ENCODE measurements at places on chromosomes 12 and 14. TPM values are rescaled to one million over a fixed set of nuclear protein-coding genes. Genes with fewer than 3 reads are reported as not detected.

DNA sequence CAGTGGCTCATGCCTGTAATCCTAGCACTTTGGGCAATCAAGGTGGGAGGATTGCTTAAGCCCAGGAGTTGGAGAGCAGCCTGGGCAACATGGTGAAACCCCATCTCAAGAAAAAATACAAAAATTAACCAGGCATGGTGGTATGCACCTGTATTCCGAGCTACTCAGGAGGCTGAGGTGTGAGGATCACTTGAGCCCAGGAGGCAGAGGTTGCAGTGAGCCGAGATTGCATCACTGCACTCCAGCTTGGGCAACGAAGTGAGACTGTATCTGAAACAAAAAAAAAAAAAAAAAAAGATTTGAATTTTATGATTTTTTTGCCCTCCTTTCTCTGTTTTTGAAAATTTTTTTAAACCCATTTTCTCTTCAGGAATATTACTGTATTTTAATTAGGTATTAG, 17.7 kb downstream of the C12orf75 start:
- no peak for DNase-seq

DNA sequence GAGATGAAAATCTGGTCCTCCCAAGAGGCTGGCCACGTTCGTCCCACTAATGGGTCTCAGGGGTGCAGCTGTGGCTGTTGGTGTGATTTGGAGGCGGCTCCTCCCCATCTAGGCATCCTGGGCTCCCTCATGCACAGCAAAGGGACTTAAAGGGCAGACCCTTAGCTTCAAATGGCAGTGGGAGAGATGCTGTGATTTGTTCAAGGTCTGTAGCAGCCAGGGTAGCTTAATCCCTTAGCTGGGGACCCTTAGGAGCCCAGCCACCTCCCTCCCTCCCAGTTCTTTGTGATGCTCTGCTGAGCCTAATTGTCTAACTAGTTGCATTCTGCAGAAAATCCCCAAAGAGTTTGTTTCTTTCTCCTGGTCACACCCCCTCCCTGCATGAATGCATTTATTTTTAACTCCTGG, 18.3 kb downstream of the DYRK4 start:
- DNase-seq, result no peak

Gene KRT83
- polyA plus RNA-seq, result not detected

Gene B3GNT4
- polyA plus RNA-seq, result 3.6 TPM

Gene AP4S1
- polyA plus RNA-seq, result 16.1 TPM

Gene COCH
- 3.3 TPM for polyA plus RNA-seq
